Left cardiac atrium (tissue), 4 donors: ENCODE measurements at places on chromosomes 3 and 15.

DNA sequence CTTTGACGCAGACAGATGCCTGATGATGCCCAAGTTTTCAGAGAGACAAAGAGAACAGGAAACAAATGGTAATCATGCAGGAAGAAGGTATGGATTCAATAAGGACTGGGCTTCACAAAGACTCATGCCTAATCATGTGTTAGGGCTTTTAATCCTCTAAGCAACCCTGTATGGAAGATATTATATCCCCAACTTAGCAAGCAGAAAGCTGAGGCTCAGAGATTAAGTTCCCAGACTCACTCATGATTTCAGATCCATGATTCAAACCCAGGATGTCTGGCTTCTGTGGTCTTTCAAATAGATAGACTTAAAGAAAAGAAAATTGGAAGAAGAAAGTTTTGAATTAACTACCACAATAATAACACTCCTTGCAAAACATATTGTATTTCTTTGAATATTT is 4.1 kb upstream of the CLASP2 start:
- no peak for DNase-seq

DNA sequence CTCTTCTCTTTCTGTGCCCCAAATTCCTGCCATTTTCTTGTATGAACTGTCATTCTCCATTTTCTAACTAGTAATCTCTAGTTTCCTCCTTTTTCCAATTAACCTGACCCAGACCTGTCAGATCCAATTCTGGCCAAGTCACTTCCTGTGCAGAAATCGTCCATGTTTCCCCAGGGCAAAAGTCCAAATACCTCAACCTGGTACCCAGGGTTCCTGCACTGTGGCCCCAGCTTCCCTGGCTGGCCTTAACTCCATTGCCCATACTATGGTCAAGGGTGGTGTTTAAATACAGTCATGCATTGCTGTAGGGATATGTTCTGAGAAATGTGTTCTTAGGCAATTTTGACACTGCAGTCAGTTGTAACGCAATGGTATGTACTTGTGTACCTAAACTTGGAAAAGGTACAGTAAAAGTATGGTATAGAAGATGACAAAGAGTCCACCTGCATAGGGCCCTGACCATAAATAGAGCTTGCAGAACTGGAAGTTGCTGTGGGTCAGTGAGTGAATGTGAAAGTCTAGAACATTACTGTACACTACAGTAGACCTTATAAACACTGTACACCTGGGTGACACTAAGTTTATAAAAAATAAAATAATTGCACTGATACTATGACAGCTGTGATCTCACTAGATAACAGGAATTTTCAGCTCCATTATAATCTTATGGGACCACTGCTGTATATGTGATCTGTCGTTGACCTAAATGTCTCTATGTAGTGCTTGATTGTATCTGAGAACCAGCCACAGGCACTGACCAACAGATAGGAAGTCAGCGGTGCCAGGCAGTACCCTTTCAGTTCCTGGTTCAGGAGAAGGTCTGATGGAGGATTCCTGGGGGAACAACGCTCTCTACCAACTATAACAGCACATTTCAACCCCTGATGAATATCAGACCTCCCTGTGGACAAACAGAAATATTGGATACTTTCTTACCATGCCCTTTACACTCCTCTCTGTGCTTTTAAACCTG is 336.1 kb upstream of the PROK2 start:
- DNase-seq: no peak

- no peak for DNase-seq
Measured at GRCh38 chr3:53023072-53023823, 22.6 kb downstream of the SFMBT1 start.

DNA sequence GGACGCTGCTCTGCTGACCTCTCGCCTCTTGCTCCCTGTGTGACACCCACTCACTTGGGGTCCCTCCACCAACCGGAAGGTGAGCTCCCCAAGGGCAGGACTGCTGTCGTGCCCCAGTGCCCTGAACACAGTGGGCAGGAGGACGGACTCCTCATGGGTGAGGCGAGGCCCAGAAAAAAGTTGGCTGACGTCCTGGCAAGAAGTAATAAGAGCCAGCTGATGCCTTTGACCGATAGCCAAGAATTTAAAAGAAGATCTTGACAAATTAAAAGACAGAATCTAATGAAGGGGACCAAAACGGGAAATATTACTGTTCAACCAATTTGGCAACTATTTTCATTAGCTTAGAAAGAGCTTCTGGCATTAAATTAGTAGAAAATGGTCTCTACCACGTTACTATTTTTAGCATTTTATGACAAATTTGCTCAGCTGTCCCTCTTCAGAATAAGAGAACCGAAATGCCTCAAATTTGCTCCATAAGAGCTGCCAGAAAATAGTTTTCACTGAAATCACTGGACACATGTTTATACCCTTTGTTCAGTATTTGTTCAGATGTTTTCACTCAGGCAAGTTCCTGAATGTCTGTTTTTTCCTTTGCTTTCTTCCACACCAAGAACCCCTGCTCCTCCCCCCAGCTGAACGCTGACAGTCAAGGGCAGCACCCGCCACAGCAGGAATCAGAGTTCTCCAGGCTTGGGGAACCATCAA is 60.5 kb downstream of the XXYLT1 start:
- peak; percentile 60 for DNase-seq

DNA sequence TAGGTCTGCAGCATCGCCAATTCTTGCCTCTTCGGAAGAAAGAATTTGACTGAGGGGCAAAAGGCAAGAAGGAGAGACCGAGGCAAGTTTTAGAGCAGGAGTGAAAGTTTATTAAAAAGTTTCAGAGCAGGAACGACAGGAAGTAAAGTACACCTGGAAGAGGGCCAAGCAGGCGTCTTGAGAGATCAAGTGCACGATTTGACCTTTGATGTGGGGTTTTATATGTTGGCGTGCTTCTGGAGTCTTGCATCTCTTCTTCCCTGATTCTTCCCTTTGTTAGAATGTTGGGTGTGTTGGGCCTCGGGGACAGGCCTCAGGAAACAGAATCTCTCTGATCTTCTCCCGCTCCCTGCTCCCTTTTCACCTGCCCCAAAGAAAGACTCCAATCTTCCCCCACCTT is 40.6 kb upstream of the FLNB start:
- DNase-seq: no peak

DNA sequence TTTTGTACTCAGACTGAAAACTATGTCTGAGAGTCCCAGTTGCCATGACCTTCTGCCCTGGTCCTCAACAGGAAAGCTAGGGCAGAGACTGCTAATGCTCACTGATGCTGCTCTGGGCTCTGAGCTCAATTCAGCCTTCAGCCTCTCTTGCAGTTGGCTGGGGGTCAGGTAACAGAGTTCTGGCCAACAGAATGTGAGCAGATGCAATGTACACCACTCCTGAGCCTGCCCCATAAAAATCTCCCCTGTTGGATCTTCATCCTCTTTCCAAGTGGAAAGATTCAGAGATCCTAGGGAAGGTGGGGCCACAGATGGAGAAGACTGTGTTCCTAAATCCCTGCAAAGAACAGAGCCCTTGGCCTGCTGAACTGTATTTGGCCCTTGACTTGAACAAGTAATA is 87.8 kb downstream of the PDZRN3 start:
- no peak for DNase-seq

DNA sequence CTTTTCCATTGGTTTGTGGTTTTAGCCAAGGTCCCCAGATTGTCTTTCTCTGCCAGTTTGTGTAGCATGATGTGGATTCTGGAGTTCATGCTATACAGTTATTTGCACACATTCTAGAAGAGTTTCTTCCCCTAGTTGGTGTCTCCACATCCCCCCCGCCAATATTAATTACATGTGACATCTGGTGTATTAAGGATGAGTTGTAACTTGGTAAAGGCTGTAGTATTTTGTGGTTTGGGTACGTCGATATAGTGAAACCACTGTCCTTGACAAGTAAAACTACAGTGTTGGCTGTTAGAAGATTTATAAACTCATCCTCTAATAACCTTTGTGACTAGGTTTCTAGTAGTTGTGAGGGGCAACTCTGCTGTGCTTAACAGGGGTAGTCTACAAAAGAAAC is 23.7 kb upstream of the P4HTM start:
- DNase-seq: no peak
